ENCODE measurements at places on chromosomes 13 and 19.
A peak's percentile ranks its signal among the peaks of the same experiment; 100 is the strongest.

- peak within 1 kb of the TSS; percentile 28 for H3K27ac ChIP-seq
- no peak within 1 kb of the TSS for H3K4me3 ChIP-seq
- no peak for DNase-seq
- no peaks in the 10 kb centered on the region for H3K4me1 ChIP-seq
- H3K36me3 ChIP-seq, result no peaks in the 10 kb centered on the region
Observed at GRCh38 chr19:16143399-16144215, at the start of gene HSH2D. Gene HSH2D (plus strand): TSS chr19:16143685. CDS start chr19:16148751, 5,066 bp downstream.

DNA sequence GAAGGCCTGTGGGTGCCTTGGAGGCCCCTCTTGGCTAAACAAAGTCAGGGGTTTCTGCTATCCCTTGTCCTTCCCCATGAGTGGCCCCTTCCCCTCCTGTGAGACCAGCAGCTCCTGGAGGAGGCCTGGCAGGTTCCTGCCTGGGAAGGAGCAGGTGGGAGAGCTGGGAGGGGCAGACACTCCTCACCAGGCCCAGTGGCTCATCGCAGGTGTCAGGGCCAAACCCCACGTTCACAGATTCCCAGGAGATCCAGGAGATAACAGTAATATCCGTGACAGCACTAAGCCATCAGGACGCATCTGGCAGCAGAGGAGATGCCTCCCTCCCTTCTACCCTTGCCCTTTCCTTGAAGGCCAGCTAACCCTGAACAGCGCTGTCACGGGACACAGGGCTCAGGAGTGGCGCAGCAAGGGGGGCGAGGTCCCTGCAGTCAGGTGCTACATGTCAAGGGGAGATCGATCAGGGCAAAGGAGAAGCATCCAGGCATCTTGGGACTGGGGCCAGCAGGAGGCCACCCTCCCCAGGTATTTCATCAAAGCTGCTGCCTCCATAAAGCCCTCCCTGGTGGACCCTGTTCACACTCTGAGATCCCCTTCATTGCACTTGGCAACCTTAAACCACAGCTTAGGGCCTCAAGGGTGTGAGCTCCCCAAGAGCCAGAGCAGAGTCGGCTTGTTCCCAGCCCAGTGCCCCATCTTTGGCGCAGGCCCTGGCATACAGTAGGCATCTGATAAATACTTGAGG lies 4.8 kb downstream of the CEBPA start:
- H3K36me3 ChIP-seq, result no peaks in the 10 kb centered on the region
- peak; percentile 52 for DNase-seq
- no peak overlapping the region for H3K4me3 ChIP-seq
- no peak overlapping the region for H3K27ac ChIP-seq
- peaks cover 41% of the 10 kb centered on the region for H3K4me1 ChIP-seq

GRCh38 chr13:113151745-113152690 lies 6.4 kb upstream of the PROZ start:
- peak overlapping the region; percentile 100 for H3K27ac ChIP-seq
- no peaks in the 10 kb centered on the region for H3K36me3 ChIP-seq
- peak; percentile 60 for DNase-seq
- H3K27me3 ChIP-seq, result no peaks in the 10 kb centered on the region
- H3K4me3 ChIP-seq, result peak overlapping the region; percentile 61
- no peaks in the 10 kb centered on the region for H3K4me1 ChIP-seq

- no peaks in the 10 kb centered on the region for H3K4me1 ChIP-seq
- no peak overlapping the region for H3K27ac ChIP-seq
- DNase-seq, result no peak
- H3K4me3 ChIP-seq, result no peak overlapping the region
- no peaks in the 10 kb centered on the region for H3K27me3 ChIP-seq
- no peaks in the 10 kb centered on the region for H3K36me3 ChIP-seq
Observed at GRCh38 chr13:73544175-73544574, 485.4 kb downstream of the KLF5 start.

GRCh38 chr19:42040031-42040430 lies 30.0 kb downstream of the GRIK5 start:
- no peak overlapping the region for H3K4me3 ChIP-seq
- DNase-seq, result no peak
- H3K4me1 ChIP-seq, result no peaks in the 10 kb centered on the region
- no peak overlapping the region for H3K27ac ChIP-seq
- H3K36me3 ChIP-seq, result no peaks in the 10 kb centered on the region
- H3K27me3 ChIP-seq, result no peaks in the 10 kb centered on the region

DNA sequence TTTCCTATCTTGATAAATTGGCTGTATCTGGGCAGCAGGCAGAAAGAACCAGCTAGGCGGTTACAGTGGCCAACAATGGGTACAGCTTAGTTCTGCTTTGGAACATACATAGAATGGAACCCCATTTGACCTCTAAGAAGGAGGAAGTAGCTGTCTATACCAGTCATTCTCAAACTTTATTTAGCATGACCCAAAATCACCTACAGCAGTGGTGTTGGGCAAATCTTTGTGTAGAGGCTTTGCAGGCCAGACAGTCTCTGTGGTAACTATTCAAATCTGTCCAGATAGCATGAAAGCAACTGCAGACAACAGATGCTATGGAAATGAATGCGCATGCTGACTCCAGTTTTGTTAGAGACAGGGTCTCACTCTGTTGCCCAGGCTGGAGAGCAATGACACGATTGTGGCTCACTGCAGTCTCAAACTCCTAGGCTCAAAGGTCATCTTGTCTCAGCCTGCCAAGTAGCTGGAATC lies 12.0 kb upstream of the KCNC3 start:
- no peaks in the 10 kb centered on the region for H3K4me1 ChIP-seq
- no peaks in the 10 kb centered on the region for H3K27me3 ChIP-seq
- H3K36me3 ChIP-seq, result no peaks in the 10 kb centered on the region

DNA sequence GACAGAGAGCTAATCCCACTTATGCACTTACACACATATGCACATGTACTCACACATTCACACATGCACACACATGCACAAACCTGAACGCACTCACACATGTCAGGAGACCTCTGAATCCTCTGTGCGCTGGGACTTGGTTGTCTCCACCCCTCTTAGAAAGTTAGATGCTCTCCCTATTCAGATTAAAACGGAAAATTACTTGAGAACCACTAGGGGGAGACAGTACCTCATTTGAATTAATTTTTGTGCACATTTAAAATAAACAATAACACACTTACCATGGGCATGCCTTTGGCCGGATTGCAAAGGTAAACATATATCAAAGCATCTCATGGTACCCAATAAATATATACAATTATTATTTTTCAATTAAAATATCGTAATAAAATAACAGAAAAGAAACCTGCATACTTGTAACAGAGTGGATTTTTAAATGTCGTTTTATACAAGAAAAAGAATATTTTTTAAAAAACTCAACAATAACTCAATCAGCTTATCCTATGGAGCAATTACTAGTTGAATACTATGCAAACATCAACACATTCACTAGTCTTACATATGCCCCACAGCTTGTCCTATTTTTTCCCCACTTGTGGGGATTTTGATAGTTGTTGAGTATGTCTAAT lies 9.5 kb upstream of the LILRB4 start:
- no peak for DNase-seq
- no peaks in the 10 kb centered on the region for H3K4me1 ChIP-seq
- no peak overlapping the region for H3K4me3 ChIP-seq
- H3K36me3 ChIP-seq, result no peaks in the 10 kb centered on the region
- H3K27me3 ChIP-seq, result no peaks in the 10 kb centered on the region

DNA sequence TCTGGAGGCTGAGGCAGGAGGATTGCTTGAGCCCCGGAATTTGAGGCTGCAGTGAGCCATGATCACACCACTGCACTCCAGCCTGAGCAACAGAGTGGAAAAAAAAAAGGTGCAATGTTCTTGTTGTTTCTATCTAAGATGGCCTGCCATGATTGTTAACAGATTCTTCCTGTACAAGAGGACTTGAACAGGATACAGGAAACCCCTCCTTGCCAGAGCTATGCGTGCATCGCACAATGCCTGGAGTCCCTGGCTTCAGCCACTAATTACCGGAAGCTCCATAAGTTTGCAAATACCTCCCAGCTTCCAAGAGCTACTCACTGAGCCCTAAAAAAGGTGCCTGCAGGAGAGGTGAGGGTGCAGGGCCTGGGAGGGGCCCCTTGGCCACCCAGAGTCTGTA lies 13.1 kb upstream of the HIF3A start:
- H3K27me3 ChIP-seq, result no peaks in the 10 kb centered on the region
- no peak overlapping the region for H3K27ac ChIP-seq
- DNase-seq, result no peak
- no peaks in the 10 kb centered on the region for H3K36me3 ChIP-seq
- H3K4me3 ChIP-seq, result no peak overlapping the region
- no peaks in the 10 kb centered on the region for H3K4me1 ChIP-seq

DNA sequence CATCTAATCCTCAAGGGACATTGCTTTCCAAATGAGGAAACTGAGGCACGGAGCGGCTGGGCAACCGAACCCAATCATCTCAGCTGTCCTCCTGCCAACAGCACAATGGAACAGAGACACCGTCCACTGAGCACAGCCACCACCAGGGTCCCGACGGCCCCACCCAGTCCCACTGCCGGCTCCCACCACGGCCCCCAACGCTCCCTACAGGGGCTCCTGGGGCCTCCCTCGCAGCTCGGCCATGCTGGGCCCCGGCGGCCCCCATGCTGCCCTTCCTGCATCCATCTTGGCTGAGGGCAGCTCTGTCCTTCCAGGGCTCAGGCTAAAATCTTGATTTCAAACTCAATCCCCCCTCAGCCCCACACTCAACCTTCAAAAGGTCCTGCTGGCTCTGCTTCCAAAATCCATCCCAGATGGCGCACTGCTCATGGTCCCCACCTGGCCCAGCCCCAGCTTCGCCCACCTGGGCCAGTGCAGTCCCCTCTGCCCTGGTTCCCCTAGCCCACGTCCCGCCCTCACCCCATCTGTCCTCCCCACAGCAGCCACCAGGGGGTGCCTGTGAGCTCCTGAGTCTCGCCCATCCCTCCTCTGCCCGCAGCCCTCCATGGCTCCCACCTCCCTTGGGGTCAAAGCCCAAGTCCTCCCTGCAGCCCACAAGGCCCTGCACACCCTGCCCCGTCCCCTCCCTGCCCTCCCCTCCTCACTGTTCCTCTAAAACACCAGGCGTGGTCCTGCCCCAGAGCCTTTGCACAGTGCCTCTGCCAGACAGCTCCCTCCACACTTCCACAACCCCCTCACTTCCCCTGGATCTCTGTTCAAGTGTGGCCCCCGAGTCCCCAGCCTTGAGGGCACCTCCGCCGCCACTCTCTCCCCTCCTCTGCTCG lies 7.9 kb downstream of the PIP5K1C start:
- no peak for DNase-seq
- H3K36me3 ChIP-seq, result no peaks in the 10 kb centered on the region
- H3K27me3 ChIP-seq, result no peaks in the 10 kb centered on the region
- no peak overlapping the region for H3K4me3 ChIP-seq
- H3K27ac ChIP-seq, result no peak overlapping the region

DNA sequence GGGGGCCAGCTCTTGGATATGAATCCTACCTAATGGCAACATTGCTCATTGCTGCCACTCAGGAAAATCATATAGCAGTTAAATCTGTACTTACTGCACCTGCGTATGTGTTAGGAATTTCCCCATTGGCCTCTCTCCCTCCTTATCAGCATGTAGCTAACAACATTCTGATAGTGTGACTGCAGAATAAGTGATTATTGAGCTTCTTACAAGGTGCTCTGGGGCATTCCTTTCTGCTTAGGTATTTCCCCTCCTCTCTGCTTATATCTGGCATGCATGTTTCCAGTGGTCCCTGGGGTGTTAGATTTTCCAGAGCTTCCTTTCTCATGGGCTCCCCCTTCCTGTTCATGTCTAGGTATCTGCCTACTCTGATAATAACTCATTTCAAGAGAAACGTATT lies 414.1 kb upstream of the SLITRK1 start:
- H3K4me3 ChIP-seq, result no peak overlapping the region
- H3K36me3 ChIP-seq, result no peaks in the 10 kb centered on the region
- no peak for DNase-seq

- no peak overlapping the region for H3K27ac ChIP-seq
- no peak overlapping the region for H3K4me3 ChIP-seq
- no peaks in the 10 kb centered on the region for H3K27me3 ChIP-seq
Observed at GRCh38 chr13:23620613-23621315, 50.6 kb downstream of the TNFRSF19 start.

DNA sequence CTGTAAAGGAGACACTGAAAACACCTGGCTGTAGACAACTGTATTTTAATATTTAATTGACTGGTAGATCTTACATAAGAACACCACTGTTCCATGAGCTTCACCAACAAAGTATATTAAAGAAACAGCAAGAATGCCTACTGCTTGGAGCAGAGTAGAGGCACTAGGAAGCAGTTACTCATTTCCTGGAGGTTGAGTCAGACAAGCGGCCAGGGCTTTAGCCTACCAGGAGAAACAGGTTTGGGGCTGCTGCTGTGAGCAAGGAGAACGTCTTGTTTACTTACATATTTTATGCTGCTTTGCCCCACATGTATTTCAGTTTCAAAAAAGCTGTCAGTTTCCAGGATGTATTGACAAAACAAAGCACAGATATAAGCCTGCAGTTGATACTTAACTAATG lies 33.4 kb downstream of the ALG5 start:
- no peaks in the 10 kb centered on the region for H3K36me3 ChIP-seq
- H3K27ac ChIP-seq, result no peak overlapping the region
- H3K4me3 ChIP-seq, result no peak overlapping the region
- no peaks in the 10 kb centered on the region for H3K4me1 ChIP-seq
- no peaks in the 10 kb centered on the region for H3K27me3 ChIP-seq

GRCh38 chr19:35043906-35044305 lies 2.4 kb downstream of the HPN start:
- peaks cover 62% of the 10 kb centered on the region for H3K4me1 ChIP-seq
- DNase-seq, result no peak
- peak overlapping the region; percentile 97 for H3K27ac ChIP-seq
- no peaks in the 10 kb centered on the region for H3K36me3 ChIP-seq

DNA sequence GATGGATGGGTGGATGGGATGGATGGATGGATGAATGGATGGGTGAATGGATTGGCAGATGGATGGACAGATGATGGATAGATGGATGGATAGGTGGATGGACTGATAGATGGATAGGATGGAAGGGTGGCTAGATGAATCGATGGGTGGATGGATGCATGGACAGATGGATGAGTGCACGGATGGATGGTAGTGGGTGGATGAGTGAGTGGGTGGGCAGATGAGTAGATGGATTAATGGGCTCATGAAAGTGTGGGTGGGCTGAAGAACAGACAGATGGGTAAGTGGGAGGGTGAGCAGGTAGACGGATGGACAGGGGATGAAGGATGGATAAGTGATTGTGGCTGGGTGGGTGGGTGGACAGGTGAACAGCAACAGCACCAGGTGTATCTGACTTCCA lies 5.7 kb downstream of the SEMA6B start:
- DNase-seq, result no peak
- H3K4me3 ChIP-seq, result no peak overlapping the region
- no peaks in the 10 kb centered on the region for H3K36me3 ChIP-seq
- no peak overlapping the region for H3K27ac ChIP-seq
- H3K27me3 ChIP-seq, result no peaks in the 10 kb centered on the region

DNA sequence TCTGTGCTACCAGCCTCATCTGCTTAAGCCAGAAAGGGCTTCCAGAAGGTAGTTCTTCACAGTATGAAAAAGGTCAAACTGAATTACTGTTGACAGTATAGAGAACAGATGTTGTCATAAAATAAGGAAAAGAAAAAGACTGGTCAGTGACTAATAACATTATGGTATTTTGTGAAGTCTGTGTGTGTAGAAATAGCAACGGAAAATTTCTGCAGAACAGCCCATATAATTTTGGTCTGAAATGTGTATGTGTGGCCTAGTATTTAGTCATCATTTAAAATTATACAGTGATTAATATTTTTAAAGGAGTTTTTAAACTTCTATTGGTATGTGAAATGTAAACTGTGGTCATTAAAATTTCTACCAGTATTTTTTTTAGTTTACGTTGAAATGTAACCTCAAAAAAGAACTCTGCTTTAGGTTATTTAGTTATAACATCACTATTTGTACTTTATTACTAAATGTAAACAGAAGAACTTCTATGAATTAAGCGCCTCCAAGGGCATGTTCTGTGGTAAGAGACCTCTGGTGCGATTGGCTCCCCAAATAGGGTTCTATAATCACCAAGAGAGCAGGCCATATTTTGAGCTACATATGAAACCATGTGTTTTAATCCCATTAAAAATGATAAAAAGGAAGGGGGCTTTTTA lies 3.3 kb upstream of the GPR183 start:
- no peak for DNase-seq
- no peaks in the 10 kb centered on the region for H3K4me1 ChIP-seq
- no peak overlapping the region for H3K4me3 ChIP-seq
